ENCODE measurements at places on chromosomes 1 and 21. TPM values are rescaled to one million over a fixed set of nuclear protein-coding genes. Genes with fewer than 3 reads are reported as not detected.

The TMEM54 gene
- 17.2 TPM for total RNA-seq

The PLA2G2D gene
- total RNA-seq, result not detected

- no peaks in the 10 kb centered on the region for H3K4me1 ChIP-seq
- DNase-seq, result no peak
- no peak overlapping the region for H3K4me3 ChIP-seq
- no peaks in the 10 kb centered on the region for H3K27me3 ChIP-seq
- peaks cover 3% of the 10 kb centered on the region for H3K36me3 ChIP-seq
- no peak overlapping the region for H3K27ac ChIP-seq
Measured at GRCh38 chr1:163472651-163473248, 151.0 kb downstream of the NUF2 start.

DNA sequence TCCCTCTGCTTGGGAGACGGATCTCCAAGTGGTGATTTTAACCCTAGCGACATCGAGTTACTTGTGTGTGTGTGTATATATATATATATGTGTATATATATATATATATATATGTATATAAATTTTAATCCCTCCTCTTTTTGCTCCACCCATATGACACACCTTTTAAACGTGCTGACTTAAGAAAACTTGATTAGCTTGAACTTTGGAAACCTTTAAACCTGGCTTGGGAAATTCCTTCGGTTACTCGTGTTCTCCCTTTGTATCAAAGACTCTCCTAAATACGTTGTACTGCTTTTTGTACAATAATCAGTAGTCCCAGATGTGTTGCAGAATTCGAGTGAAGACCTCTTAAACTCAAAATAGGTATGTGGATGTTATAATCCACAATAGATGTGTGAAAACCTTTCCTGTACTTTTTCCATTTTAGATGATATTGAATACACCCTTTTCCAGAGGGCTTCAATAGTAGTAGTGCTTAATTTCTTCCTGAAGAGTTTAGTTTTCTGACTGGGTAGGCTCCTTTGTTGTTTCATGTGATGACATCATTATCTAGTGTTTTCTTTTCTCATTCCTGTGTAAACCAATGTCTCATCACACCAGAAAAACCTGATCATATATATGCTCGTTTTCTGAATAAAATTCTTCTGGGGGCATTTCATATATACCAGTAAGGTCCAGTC is 1.4 kb downstream of the RNF11 start:
- H3K4me1 ChIP-seq, result no peaks in the 10 kb centered on the region
- no peaks in the 10 kb centered on the region for H3K36me3 ChIP-seq
- DNase-seq, result no peak
- H3K27me3 ChIP-seq, result no peaks in the 10 kb centered on the region
- no peak overlapping the region for H3K27ac ChIP-seq

Measured in H9 (cell line).